ENCODE measurements at places on chromosomes 5 and 9. TPM values are rescaled to one million over a fixed set of nuclear protein-coding genes. Genes with fewer than 3 reads are reported as not detected.

GRCh38 chr5:5421149-5421960, 1.1 kb upstream of the ICE1 start:
- no peak for DNase-seq

- no peak for DNase-seq
These were observed 26.5 kb upstream of the BOD1 start for GRCh38 chr5:173642895-173643481.

DNA sequence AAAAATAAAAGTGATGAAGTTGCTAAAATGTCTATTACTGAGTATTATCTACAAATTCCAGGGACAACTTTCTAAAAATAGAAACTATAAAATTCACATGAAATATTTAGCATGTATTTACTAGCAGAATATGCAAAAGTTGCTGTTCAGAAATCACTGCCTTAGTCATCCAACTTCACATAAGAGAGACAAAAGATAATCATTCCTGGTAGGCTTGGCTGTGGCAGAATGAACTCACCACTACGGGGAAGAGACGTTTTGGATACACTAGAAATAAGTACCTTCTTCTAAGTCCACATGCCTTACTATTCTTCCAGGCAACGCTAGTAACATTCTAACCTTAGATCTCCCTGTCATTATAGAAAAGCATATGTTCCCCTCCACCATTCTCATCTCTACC, 272.2 kb downstream of the BNC2 start:
- no peak for DNase-seq

GMCL2 gene
- not detected for total RNA-seq

DNA sequence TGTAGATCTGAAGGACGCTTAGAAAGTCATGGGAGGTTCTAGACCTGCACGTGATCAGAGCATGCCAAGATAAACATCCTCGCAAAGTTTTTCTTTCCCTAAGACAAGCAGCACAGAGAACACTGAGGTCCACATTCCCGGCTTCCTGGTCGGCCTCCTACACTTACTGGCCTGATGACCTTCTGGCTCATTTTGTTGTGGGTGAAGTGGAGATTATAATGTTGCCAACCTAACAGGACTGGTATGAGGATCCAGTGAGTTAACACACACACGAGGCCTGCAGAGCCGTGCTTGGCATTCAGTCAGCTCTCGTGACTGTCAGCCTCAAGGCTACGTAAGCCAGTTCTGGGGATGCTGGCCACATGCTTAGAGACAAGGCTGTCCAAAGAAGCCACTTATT, 186.0 kb downstream of the TENT4A start:
- DNase-seq = no peak

HAPLN1 gene
- 0.14 TPM for total RNA-seq

GRCh38 chr5:88657906-88658775, 224.8 kb downstream of the MEF2C start:
- no peak for DNase-seq
